ENCODE measurements at places on chromosomes 1 and 21.

DNA sequence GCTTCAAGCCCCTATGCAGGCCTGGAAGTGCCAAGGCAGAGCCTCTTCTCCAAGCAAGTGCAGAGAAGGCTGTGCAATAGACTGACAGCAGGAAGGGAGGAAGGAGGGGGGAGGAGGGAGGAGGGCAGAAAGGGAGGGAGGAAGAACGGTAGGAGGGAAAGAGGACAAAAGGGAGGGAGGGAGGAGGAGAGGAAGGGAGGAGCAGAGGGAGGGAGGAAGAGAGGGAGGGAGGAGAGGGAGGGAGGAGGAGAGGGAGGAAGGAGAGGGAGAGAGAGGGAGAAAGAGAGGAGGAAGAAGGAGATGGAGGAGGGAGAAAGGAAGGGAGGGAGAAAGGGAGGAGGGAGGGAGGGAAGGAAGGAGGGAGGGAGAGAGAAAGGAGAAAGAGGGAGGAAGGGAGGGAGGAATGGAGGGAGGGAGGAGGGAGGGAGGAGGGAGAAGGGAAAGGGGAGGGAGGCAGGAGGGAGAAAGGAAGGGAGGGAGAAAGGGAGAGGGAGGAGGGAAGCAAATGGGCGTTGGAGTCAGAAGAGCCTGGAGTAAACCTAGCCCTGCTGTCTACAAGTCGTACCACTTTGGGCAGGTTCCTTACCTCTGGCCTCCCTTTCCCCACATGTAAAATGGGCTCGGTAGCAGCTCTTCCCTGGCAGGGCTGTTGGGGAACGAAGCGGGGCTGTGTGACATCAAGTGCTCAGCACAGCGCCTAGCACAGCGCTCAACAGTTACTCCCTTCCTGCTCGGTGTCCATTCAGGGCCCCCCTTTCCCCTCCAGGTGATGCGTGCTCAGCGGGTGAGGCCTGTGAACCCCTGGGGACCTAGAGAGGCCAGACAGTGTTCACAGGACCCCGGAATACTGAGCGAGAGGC lies 244.6 kb downstream of the NPHP4 start:
- no peak for DNase-seq

- no peak for DNase-seq
These were observed 54.3 kb upstream of the GOLT1A start for GRCh38 chr1:204268101-204268500.

DNA sequence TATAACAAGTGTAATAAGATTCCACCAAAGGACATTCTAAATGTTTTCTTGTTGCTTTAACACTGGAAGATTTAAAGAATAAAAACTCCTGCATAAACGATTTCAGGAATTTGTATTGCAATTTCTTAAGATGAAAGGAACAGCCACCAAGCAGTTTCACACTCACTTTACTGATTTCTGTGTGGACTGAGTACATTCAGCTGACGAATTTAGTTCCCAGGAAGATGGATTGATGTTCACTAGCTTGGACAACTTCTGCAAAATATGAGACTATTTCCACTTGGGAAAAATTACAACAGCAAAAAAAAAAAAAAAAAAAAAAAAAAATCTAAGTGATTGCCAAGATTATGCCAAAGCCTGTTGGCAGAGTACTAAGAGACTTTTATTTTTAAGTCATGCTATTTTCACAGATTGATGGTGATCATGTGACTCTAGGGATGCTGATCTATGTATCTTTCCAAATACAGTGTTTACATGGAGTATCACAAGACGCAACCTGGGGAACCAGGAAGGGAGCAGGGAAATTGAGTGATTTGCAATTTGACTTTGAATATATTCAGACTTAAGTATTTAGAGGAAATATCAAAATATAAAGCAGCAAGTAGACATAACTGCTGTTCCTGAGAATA lies 341.0 kb downstream of the NTNG1 start:
- no peak for DNase-seq

DNA sequence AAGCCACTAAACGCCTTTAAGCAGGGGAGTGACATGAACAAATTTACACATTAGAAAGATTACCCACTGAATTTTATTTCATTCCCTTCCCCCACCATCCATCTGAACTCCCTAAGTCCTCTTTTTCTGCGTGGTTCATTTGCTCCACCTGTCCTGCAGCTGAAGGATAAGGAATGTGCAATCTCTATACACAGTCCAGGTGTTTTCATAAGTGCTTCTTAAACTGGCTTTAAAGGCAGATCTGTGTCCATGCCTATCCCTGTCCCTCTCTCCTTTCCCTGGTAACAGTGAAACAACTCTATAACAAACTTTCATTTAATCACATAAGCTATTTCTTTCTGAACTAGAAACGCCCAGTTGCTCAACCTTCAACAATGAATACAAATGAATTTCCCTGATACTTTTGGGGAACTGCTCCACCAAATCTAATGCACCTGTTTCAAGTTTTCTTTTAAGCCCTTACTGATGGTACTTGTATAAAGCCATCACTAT lies 8.4 kb downstream of the GSTM3 start:
- no peak for DNase-seq

GRCh38 chr1:174198202-174198601 lies 38.9 kb downstream of the RABGAP1L start:
- no peak for DNase-seq

DNA sequence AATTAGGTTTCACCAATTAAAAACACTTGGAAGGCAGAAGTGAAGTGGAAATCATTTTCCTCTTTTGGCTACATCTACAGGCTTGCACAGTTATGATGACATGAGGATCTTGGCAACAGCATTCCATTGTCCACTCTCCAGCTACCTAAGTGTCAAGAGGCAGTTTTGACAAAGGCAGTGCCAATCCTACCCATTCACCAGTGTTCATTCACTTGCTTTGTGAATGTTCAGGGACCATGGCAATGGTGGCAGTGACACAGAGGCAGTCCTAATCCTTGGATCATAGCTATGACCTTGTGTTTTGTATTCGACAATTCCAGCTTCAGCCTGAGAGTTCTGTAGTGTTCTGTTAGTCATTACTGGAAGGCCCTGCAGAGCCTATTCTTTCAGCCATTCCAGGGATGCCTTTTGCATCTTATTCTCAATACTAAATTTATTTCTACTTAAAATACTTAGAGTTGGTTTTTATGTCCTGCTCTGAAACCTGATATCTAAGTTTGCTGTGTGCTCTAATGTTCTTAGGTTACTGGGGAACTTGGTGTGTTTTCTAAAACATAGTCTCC lies 36.7 kb downstream of the CRB1 start:
- DNase-seq: no peak

- DNase-seq: no peak
These were observed 27.4 kb upstream of the HRNR start for GRCh38 chr1:152251391-152251790.

All from stimulated activated CD4-positive, alpha-beta T cell treated with anti-CD3 and anti-CD28 coated beads, Interleukin-12 subunit alpha, Interleukin-12 subunit beta, amount 100 ng/mL, for 4 hours (primary cell).